ENCODE measurements at places on chromosomes 16 and 17. TPM values are rescaled to one million over a fixed set of nuclear protein-coding genes. Genes with fewer than 3 reads are reported as not detected.

The KIF22 gene
- total RNA-seq: 19.0 TPM

The ZPBP2 gene
- not detected for total RNA-seq

The THOC6 gene
- total RNA-seq: 12.4 TPM

The TNS4 gene
- not detected for total RNA-seq

The EVI2A gene
- total RNA-seq: 6.9 TPM

The WNT9B gene
- total RNA-seq: 3.2 TPM

The GH1 gene
- not detected for total RNA-seq

The NPIPB9 gene
- total RNA-seq: 1.6 TPM

The ANKRD13B gene
- total RNA-seq: 11.0 TPM

The SULT1A2 gene
- total RNA-seq: 2.1 TPM

The PITPNM3 gene
- 2.4 TPM for total RNA-seq

The TBC1D3 gene
- total RNA-seq: not detected

The NXPH3 gene
- total RNA-seq: 5.1 TPM

The MYO15B gene
- 92.0 TPM for total RNA-seq

The EXOC3L1 gene
- 2.4 TPM for total RNA-seq

The PPP1R27 gene
- total RNA-seq: not detected

The TBC1D3H gene
- not detected for total RNA-seq

The SOST gene
- total RNA-seq: 2.0 TPM

The TBX2 gene
- 5.9 TPM for total RNA-seq

The SLC13A2 gene
- not detected for total RNA-seq

The CDK5RAP3 gene
- 66.8 TPM for total RNA-seq

The P2RX1 gene
- total RNA-seq: 1.3 TPM

The ST6GALNAC1 gene
- 5.0 TPM for total RNA-seq

The ERBB2 gene
- total RNA-seq: 178 TPM

The ICAM2 gene
- 31.7 TPM for total RNA-seq

The LAT gene
- 2.9 TPM for total RNA-seq

The SLC16A11 gene
- total RNA-seq: 3.9 TPM

The ABCA8 gene
- total RNA-seq: 81.8 TPM

The PRCD gene
- total RNA-seq: 11.5 TPM

The DNAAF8 gene
- not detected for total RNA-seq

The PPP1R1B gene
- total RNA-seq: 2.0 TPM

The SNAI3 gene
- total RNA-seq: 0.39 TPM

The NPIPB2 gene
- total RNA-seq: 4.9 TPM

The EFNB3 gene
- 0.70 TPM for total RNA-seq

The WDR81 gene
- 9.2 TPM for total RNA-seq

The ZG16 gene
- not detected for total RNA-seq

The TNK1 gene
- total RNA-seq: 2.1 TPM

The FOXJ1 gene
- total RNA-seq: not detected

The SPNS2 gene
- 12.7 TPM for total RNA-seq

The EPN3 gene
- 31.3 TPM for total RNA-seq

The PLA2G10 gene
- total RNA-seq: not detected

The PARD6A gene
- 3.5 TPM for total RNA-seq

The KRT9 gene
- not detected for total RNA-seq

The PTGES3L gene
- 44.4 TPM for total RNA-seq

Data from right cardiac atrium (tissue), 5 donors.